ENCODE measurements at places on chromosomes 7 and 10.

GRCh38 chr7:5780801-5781496 is 514 bp downstream of the RNF216 start:
- peak; percentile 38 for DNase-seq

DNA sequence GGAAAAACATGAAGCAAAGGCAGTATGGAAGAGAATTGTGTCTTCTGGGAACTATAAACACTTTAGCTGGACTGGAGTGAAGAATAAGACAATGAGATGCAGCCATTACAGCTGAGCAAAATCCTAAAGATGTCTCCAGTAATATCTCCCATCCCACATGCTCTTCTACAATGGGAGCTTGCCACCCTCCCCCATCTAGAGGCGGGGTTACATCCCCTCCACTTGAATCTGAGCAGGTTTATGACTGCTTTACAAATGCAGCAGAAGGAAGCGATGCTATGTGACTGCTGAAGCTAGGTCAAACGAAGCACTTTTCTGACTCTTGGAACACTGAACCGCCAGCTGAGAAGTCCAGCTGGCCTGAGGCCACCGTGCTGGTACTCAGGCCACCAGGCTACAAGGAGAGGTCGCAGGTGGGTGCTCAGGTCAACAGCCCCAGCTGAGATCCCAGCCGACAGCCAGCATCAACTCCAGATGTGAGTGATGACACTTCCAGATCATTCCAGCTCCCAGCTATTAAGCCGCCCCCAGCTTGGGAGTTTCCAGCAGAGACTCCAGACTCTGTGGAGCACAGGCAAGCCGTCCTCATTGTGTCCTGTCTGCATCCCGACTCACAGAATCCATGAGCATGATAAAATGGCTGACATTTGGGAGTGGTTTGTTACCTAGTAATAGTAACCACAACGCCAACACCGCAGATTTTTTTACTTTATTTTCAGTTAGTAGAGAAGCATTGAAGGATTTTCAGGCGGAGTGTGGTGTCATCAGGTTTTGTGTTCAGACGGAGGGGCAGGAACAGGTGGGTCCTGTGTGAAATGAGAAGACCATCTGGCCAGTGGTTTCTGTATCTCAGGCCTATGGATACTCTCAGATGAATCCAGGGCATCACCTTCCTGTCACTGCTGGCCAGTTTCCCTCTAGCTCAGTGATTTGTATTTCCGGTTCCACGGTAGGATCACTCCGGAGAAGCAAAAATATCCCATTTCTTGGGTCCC is 89.3 kb downstream of the NPY start:
- no peak for DNase-seq

DNA sequence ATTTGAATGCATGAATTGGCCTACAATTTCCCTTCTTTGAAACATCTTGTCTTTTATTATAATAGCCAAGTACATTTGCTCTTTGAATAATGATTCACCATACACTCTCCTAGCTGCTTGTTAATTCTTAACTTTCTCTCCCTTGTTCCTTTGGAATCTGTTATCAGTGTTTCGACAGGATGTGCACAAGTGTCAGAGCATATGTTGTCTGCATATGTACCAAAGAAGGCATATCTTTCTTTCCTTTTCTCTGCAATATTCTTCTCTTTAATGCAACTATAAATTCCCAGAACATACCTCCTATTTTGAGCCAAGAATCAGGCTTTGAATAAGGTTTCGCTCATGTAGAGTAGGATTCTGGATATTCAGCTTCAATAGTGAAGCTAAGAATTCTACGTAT is 848.3 kb upstream of the C7orf33 start:
- DNase-seq: no peak

GRCh38 chr10:116827214-116827671 is 22.1 kb upstream of the ENO4 start:
- no peak for DNase-seq

DNA sequence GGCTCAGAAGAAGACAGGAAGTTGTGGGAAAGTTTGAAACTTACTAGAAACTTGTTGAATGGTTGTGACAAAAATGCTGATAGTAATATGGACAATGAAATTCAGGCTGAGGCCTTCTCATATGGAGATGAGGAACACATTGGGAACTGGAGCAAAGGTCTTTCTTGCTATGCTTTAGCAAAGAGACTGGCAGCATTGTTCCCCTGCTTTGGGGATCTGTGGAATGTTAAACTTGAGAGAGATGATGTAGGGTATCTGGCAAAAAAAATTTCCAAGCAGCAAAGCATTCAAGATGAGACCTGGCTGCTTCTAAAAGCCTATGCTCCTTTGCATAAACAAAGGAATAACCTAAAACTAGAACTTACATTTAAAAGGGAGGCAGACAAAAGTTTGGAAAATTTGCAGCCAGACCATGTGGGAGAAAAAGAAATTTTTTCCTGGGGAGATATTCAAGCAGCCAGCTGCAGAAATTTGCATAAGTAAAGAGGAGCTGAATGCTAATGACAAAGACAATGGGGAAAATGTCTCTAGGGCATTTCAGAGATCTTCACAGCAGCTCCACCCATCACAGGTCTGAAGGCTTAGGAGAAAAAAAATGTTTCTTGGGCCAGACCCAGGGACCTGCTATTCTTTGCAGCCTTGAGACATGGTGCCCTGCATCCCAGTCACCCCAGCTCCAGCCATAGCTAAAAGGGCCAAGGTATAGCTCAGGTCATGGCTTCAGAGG is 16.5 kb upstream of the KCND2 start:
- DNase-seq: no peak

GRCh38 chr10:101935431-101935830 is 91.8 kb upstream of the KCNIP2 start:
- no peak for DNase-seq

DNA sequence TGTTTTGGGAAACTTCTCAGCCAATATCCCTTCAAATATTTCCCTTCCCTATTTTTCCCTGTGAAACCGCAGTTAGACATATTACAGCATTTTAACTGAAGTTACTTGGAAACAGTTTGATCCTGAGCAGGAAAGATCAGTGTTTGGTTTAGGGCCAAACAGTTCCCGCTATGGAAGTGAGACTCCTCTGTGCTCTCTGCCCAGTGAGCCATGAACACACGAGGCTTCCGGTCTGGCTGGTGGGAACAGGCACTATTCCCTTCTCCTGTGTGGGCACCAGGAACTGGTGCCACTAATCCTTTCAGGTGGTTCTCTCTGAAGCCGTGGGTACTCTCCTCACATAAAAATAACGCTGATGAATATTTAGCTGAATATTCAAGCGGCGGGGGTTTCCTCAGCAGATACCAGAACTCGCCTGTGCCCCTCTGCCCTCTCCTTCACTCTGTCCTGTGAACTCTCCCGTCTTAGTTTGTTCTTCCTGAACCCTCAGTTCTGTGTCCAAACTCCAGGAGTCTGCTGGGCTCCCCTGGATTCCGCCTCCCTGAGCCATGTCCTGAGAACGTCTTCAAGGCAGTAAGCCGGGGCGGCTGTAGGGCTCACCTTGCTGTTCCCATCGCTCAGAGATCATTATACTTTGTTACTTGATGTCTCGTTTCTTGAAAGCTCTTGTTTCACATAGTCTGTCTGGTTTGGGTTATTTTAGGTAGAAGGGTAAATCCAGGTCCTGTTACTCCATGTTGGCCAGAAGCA is 25.7 kb downstream of the FOXL3 start:
- no peak for DNase-seq

DNA sequence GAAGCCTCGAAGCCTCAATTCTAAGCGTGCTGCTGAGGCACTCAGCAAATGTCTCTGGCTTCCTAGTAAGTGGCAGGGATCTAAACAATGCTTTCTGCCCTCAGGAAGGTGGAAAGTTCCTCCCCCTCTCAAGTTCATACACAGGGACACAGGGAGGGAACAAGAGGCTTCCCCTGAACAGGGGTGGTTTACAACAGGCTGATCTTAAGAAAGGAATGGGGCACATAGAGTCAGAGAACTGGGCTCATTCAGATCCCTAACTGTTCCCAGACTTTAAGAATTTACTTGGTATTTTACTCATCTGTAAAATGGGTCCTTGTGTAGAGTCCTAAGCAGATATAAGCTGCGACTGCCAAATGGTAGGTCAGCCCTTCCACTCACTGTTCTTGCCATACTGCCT is 2.5 kb downstream of the TNS3 start:
- no peak for DNase-seq

DNA sequence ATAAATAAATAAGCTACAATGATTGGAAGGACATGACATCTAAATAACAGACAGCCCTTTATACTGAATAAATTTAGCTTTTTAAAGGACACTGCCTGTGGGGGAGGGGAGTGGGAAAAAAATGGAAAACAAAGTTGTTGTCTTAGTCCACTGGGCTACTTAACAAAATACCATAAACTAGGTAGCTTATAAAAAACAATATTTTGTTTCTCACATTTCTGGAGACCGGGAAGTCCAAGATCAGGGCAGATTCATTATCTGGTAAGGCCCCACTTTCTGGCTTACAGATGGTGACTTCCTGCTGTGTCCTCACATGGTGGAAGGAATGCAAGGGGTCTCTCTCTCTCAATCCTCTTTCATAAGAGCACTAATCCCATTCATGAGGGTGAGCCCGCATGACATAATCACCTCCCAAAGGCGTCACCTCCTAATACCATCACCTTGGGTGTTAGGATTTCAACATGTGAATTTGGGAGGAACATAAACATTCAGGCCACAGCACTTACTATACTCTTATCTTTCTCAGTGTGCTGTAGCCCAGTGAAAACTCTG is 43.0 kb downstream of the DNAJC12 start:
- no peak for DNase-seq

DNA sequence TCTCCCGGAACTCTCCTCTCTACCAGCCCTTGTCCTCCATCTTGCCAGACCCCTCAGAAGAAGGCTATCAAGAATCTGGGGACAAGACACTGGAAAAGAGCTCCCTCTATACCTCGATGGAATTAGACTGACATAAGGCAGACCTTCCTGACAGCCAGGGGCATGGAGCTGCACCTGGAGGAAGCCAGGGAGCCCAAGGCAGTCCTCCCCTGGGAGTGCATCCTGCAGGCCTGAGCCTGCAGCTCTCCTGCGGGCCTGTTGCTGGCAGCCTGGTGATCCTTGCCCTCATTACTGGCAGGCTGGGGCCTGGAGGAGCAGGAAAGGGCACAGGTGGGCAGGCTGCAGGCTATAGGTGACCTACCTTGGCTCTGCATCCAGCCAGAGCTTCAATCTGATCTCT is 323.4 kb downstream of the GRID1 start:
- DNase-seq: no peak

- no peak for DNase-seq
Observed at GRCh38 chr10:10725196-10725595, 292.5 kb upstream of the CELF2 start.

DNA sequence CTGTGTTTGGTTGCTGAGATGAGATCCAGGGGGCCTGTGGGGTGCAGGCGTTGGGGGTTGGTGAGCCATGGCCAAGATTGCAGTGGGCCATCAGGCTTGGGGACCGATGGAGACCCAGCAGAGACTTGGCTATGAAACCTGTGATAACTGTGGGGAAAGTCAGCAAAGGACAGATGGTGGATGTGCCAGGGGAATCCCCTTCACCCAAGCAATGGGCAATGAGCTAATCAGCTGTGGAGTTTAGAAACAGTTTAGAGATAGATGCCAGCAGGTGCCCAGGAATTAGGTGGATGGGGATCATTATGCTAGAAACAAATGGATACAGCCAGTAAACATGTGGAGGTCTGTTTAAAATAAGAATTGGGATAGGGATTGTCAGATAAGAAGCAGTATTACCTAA is 151.4 kb upstream of the FERD3L start:
- DNase-seq: no peak

DNA sequence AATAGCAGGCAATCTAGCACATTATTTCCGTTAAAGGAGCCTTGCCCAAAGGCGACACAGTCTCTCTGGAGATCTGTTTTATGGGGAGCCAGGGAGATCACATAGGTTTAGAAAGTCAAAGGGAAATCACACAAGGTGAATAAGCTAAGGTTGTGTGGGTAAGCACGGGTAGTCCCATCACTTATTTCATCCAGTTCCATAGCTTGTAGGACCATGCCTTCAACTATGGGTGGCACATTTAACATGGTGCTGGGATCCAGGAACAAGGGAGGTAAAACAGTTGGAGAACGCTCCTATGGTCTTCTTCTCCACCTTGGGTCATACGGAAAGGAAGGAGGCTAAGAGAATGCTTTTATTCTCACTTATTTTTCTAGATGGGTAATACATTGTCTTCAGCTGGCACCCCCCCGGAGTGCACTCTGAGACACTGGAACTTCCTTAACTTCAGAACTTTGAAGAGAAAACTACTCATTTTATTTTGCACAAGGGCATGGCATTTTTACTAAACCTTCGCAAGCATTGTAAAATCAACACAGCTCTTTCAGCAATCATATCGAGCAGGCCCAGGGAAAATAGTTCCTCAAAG is 435.4 kb downstream of the KIF20B start:
- no peak for DNase-seq

- no peak for DNase-seq
Observed at GRCh38 chr7:128974241-128974934, 36.7 kb downstream of the IRF5 start.

- DNase-seq: no peak
Observed at GRCh38 chr10:81200801-81201200, 663.1 kb downstream of the SH2D4B start.

- peak; percentile 73 for DNase-seq
Observed at GRCh38 chr7:33040803-33041516, 21.6 kb downstream of the NT5C3A start.

DNA sequence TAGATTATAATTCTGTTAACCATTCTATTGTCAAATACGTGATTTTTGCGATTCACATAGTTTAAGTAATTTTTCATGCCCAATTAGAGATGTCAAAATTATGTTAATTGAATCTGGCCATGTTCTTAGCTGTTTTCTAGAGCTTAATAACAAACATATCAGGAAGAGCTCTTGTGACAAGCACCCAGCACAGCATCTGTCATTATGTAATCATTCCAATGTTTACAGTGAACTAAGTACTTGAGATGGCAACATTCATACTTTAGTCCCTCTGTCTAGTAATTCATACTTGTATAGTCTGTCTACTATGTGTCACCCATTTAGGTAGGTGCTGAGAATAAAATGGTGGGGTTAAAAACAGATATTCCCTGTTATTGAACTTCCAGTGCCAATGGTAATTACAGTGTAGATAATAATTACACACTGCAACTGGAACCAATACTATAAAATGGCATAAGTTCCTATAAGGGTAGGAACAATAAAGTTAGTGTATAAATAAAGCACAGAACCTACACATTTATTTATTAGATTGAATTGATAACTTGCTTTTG is 55.2 kb downstream of the ZEB1 start:
- no peak for DNase-seq

GRCh38 chr7:70744492-70744891 is 387.5 kb upstream of the GALNT17 start:
- DNase-seq: no peak

- no peak for DNase-seq
Observed at GRCh38 chr7:28176174-28176573, 4.4 kb downstream of the JAZF1 start.

- no peak for DNase-seq
Observed at GRCh38 chr10:51875610-51876009, 176.2 kb upstream of the CSTF2T start.
